Renal cortical epithelial cell (primary cell): ENCODE measurements at places on chromosomes 13 and 19. TPM values are rescaled to one million over a fixed set of nuclear protein-coding genes. Genes with fewer than 3 reads are reported as not detected.

Gene ZNF571
- total RNA-seq, result 1.9 and 11.6 TPM in 2 replicates

Gene SELENOV
- not detected in 2 replicates for total RNA-seq

Gene SOX1
- total RNA-seq, result not detected in 2 replicates

Gene SSC5D
- total RNA-seq, result 5.0 and 69.4 TPM in 2 replicates

DNA sequence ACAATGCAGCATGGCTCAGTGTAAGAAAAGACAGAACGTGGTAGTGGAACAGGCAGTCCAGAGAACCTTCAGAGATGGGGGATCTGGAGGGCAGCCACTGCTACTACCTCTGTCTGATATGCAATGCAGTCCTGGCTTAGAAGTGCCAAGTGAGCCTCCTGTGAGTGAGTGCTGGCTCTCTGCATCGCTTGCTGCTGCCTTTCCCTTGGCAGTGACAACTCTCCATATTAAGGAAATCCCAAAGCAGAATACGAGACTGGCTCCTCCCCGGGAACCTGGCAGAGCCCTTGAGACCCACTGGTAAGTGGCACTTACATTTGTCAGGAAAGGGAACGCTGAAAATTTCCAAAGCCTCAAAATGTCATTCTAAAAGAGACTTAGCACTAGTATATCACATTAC is 7.5 kb downstream of the DOCK9 start:
- no peak for DNase-seq

DNA sequence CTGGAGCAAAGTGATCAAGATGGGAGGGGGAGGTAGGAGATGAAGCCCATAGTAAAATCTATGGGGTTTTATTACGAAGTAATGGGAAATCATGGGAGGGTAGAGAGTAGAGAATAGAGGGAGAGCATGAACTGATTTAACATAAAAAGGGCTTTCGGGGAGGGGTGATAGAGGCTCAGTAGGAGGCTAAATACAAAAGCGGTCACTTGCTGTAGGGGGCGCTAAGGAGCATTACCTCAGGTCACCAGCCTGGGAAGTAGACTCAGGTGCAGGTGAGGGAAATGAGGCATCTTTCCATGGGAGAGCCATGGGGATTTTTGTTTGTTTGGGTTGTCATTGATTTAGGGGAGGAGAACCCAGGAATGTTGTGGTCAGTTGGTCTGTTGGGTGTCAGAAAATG is 14.1 kb downstream of the KRTDAP start:
- no peak for DNase-seq

DNA sequence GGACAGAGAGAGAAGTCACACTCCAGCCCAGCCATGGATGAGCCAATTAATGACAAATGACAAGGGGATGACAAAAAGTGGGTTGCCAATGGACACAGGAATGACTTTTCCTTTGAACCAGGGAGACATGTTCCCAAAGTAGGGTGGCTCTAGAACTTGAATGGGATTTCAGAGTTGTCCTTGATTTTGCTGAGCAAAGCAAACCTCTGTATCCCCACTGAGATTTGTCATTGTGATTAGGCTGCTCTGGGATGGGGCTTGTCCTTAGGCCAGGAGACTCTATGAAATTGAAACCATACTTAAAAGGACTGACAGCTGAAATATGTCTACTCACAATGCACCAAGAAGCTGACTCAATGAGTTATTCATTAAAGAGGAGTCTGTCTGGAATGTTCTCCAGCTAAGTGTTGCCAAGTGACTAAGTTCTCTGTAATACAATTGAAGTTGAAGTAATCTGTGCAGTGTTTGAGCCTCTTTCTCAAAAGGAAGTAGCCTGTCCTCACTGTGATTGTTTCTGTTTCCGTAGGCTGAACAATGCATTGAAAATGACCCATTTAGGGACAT is 69.0 kb upstream of the PCDH9 start:
- DNase-seq, result peak; percentile 99

GRCh38 chr19:50838239-50838638 is 4.9 kb upstream of the KLK15 start:
- DNase-seq, result no peak

DNA sequence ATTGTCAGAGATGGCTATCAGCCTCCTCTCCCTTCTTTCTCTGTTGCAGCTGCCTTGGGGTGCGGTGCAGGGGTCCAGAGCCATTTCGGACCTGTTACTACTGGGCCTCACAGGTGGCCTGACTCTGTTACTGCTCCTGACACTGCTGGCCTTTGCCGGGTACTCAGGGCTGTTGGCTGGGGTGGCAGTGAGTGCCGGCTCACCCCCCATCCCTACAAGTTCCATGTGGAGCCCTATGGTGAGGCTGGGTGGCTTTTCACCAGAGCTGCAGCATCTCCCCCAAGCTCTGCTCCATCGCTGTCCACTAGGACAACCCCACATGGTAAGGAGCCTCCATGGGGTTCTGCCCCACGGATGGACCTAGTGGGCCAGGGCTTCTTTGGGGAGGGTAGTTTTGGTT is 13.7 kb upstream of the ZNF492 start:
- DNase-seq, result no peak

DNA sequence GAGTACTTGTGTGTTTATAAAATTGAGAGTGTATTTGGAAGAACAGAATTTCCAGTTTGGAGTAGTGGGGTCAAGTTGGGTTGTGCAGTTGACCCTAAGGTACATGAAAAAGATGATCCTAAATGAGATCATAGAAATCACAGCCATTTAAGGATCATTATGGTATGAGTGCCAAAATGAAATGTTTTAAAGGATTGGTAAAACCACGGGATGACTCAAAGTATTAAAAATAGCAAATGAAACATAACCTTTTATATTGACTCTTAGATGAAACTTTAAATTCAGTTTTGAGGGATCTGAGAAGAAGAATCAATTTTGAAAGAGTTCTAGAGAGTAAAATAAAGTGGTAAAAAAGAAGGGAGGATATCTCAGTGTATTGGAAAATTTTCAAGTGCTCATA is 773.8 kb downstream of the GPC5 start:
- DNase-seq, result no peak

DNA sequence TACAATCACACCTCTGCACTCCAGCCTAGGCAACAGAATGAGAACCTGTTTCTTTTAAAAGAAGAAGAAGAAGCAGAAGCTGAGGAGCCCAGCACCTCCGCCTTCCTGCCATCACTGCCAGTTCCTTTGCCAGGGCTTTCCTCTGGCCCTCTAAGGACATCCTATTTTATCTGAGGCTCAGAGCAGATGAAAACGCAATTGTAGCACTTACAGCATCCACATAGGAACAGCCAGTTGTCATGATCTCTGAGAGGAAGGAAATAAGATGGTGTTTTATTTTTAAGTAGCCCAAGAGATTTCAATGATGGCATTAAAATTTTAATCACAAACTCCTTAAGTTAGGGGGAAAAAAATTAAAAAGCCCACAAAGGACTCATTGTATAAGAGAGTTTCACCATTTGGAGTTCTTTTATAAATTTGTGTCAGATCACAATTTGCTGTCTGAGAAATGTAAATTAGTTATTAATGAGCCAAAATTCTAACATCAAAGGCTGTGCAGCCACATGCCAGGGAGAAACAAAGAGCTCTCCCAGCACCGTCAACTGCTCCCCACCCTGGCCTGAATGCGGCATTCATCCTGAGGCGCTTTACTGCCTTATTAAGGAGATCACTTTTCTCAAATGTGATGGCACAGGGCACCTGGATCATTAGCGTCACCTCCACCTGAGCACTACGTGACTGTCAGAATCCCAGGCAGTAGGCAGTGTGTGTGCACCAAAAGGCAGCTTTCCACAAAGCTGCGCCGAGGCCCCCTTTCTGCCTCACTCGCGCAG is 393.0 kb downstream of the FOXO1 start:
- no peak for DNase-seq

DNA sequence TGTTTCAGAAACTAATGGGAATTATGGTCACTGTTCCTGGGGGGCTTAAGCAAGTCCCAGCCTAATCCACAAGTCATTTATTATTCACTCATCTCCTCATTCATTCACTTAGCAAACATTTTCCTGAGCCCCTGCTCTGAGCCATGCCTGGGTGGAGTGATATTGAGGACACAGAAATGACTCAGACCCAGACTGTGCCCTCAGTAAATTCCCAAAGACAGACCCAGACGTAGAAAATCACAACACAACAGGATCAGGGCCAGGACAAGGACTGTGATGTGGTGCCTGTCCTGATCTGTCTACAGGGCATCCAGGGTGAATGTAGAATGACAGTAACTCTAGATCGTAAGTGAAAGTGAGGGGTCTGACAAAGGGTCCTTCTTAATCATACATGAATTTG is 7.0 kb upstream of the SPACA6 start:
- DNase-seq, result no peak

DNA sequence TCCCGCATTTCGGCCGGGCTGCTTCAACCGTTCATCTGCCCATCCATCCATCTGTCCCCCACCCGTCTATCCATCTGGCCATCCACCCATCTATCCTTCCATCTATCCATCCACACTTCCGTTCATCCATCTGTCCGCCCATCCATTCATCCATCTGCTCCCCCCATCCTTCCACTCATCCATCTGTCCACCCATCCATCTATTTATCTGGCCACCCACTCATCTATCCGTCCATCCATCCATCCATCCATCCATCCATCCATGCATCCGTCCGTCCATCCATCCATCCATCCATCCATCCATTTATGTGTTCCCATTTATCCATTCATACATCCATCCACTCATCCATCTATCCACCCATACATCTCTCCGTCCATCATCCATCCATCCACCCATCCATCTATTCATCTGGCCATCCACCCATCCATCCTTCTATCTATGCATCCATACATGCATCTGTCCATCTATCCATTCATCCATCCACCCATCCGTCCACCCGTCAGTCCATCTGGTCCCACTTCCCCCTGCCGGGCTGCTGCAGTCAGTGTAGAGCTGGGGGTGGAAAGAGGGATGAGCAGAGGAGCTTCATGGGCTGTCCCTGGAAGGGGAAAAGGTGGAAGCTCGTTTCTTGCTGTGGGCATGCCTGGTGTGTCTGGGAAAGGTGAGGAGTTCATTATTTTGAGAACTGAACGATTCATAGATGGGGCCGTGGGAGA is 722 bp downstream of the HSD11B1L start:
- no peak for DNase-seq

GRCh38 chr13:44340508-44340907 is 33.1 kb upstream of the SERP2 start:
- no peak for DNase-seq

- DNase-seq, result no peak
These were observed 54.7 kb downstream of the ZNF536 start for GRCh38 chr19:30426864-30427263.

GRCh38 chr19:10748927-10749434 is 31.1 kb downstream of the DNM2 start:
- DNase-seq, result peak; percentile 85
